ENCODE measurements at places on chromosomes 7 and 10. TPM values are rescaled to one million over a fixed set of nuclear protein-coding genes. Genes with fewer than 3 reads are reported as not detected.

Gene FANK1
- total RNA-seq = not detected

Gene CAMK1D
- total RNA-seq = 8.7 TPM

Gene SORCS1
- total RNA-seq = 0.27 TPM

Gene SFTPA1
- not detected for total RNA-seq

DNA sequence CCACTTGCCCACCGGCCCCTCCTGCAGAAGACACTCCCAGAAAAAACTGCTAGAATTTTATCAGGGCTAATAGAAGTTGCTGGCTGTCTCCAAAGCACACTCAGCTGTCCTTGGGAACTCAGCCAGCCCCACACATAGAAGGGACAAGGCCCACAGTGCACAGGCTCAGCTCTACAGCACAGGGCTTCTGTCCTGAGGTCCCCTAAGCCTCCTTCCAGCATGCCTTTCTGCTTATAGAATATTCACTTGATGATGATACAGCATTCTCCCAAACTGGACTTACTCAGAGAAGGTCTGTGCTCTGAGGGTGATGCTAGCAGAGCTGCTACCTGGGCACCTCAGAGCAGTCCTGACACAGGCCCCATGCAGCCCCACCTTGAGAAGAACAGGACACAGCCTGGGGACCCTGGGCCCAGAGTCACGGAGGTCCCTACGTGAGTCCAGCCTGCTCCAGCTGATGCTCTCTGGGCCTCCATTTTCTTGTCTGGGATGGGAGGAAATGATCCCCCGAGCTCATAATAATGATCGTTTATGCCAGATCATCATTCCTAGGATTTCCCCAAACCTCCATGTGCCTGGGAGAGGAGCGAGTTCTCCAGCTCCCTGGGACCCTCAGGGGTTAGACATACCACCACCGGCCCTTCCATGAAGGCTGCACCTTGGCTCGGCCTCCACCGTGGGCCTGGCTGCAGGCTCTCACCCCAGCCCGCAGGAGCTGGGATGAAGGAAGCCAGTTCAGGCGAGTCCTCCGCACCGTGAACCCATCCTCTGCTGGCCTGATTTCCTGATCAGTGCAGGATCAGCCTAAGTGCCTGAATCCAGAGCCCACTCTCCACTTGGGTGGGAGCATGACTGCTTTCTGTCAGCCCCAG is 145.6 kb downstream of the ZNF248 start:
- H3K27me3 ChIP-seq = no peaks in the 10 kb centered on the region
- H3K36me3 ChIP-seq = no peaks in the 10 kb centered on the region
- H3K4me1 ChIP-seq = no peaks in the 10 kb centered on the region
- H3K27ac ChIP-seq = no peak overlapping the region

DNA sequence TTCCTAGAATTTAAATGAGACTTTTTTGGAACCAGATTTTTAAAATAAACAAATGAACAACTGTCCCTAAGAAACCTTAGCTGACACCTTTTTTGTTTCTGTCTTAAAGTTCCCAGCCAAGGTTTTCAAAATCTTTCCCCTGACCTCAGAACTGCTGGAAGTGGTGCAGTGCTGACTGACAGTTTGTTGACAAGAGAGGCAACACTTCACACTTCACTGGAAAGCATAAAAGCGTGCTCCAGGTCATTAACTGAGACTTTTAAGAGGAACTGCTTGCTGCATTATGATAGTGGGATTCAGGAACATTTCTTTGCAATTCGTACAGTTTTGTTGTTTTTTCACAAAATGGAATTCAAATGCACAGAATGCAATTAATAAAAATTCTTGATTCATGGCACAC is 36.2 kb downstream of the SYPL1 start:
- no peak overlapping the region for H3K4me3 ChIP-seq
- no peaks in the 10 kb centered on the region for H3K27me3 ChIP-seq
- H3K27ac ChIP-seq = no peak overlapping the region
- no peaks in the 10 kb centered on the region for H3K4me1 ChIP-seq

DNA sequence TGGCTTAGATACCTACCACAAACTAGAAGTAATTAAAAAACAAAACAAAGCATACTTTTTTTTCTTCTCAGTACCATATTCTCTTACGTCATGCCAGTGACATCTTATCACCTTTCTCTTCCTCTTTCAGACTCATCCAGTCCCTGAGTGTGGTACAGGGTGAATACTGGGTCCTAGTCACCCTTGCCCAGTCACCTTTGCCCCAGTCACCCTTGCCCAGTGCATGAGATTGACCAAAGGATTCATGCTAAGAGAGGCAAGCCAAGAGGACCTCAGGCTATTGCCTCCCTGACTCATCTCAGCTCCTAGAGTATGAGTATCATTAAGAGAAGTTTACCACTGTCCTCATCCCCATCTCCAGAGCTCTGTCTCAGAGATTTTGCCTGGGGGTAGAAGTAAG is 10.0 kb upstream of the TSPAN12 start:
- no peak overlapping the region for H3K27ac ChIP-seq
- H3K4me1 ChIP-seq = peaks cover 3% of the 10 kb centered on the region
- DNase-seq = no peak
- H3K27me3 ChIP-seq = no peaks in the 10 kb centered on the region

DNA sequence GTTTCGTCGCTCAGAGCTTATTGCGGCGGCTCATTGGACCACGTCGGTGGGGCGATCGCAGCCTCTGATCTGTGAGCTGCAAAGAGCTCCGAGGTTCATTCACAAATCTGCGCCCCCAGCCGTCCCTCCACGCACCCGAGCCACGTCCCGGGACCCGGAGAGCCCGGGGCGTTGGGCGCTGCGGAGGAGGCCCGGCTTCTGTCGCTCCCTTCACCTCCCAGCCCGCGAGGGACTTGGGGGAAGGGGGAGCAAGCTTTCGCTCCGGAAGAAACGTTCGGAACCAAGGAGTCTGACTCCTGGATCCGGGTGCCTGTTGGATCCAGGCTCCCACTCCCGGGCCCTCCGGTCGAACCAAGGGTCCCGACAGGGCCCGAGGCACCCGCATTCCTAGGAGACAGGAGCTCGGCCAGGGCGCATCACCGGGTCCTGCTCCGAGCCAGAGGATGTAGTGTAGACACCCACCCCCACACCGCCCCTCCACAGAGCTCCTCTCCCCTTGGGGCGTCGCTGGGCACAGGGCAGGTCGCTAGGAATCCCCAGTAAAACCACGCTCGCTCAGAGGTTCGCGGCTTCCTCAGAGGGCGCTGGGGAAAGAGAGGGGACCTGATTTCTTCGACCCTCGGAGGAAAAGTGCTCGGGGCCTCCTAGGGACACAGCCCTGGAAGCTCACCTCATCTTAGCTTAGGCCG is 7.9 kb upstream of the EN2 start:
- DNase-seq = no peak
- H3K27me3 ChIP-seq = peaks cover 14% of the 10 kb centered on the region
- H3K27ac ChIP-seq = no peak overlapping the region
- no peak overlapping the region for H3K4me3 ChIP-seq
- no peaks in the 10 kb centered on the region for H3K36me3 ChIP-seq

DNA sequence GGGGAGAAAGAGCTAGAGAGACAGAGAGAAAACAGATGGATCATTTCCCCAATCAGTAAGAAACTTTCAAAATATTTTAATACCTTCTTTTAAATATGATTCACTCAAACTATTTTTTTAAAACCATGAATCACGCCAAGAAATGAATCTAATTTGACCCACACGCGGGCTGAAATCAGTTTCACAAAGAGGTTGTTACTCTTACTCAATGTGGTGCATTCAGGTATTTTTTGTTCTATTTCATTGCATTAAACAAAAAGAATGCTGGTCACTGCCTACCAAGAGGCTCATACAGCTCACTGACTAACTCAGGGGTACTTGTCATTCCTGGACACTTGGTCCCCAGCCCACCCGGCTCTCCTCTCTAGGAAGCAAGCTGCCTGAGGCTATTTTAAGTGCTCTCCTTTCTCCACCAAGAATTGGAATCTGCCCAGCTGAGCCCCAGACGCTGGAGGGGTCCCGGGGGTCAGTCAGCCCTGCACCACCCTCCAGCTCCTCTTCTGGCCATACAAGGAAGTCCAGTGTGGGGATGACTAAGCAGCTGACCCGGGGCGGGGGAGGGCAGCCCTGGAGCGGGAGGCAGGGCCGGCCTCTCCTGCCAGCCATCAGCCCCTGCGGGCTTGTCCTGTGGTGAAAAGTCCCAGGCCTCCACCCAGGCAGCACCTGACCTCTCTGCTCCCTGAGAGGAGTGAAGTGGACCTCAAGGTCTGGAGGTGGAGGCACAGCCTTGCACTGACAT is 21.7 kb upstream of the PFKP start:
- no peak for DNase-seq
- H3K27ac ChIP-seq = peak overlapping the region; percentile 91
- no peaks in the 10 kb centered on the region for H3K27me3 ChIP-seq
- H3K4me1 ChIP-seq = peaks cover 24% of the 10 kb centered on the region
- H3K4me3 ChIP-seq = peak overlapping the region; percentile 59

- no peak for DNase-seq
- no peaks in the 10 kb centered on the region for H3K36me3 ChIP-seq
- no peaks in the 10 kb centered on the region for H3K4me1 ChIP-seq
- H3K4me3 ChIP-seq = no peak overlapping the region
Measured at GRCh38 chr7:39001595-39001994, 23.9 kb downstream of the POU6F2 start.

- H3K4me1 ChIP-seq = peaks cover 9% of the 10 kb centered on the region
- no peaks in the 10 kb centered on the region for H3K36me3 ChIP-seq
- H3K27ac ChIP-seq = peak overlapping the region; percentile 52
- H3K4me3 ChIP-seq = peak overlapping the region; percentile 70
- no peaks in the 10 kb centered on the region for H3K27me3 ChIP-seq
Measured at GRCh38 chr10:80453056-80453841, 861 bp upstream of the TSPAN14 start.

DNA sequence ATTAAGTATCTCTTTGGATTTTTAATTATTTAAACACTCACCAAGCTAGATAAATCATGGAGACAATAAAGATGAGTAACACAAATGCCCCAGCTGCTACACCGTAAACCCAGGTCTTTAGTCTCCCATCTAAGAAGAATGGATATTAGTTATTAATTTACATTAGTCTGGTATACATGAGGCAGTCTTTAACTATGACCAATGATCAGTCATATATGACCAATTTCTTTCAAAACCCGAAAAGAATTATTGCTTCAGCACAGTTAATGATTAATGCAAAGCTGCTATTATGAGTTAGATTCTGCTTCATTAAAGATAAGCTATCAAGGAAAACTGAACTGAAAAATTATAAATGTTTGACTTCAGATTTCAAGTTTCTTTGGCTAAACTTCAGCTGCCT is 402.9 kb downstream of the PHF14 start:
- H3K27me3 ChIP-seq = no peaks in the 10 kb centered on the region
- H3K36me3 ChIP-seq = no peaks in the 10 kb centered on the region
- no peak for DNase-seq
- H3K4me1 ChIP-seq = no peaks in the 10 kb centered on the region
- H3K27ac ChIP-seq = no peak overlapping the region
- H3K4me3 ChIP-seq = no peak overlapping the region

GRCh38 chr10:78290131-78290750 is 256.6 kb downstream of the RPS24 start:
- no peak overlapping the region for H3K27ac ChIP-seq
- no peak overlapping the region for H3K4me3 ChIP-seq
- H3K4me1 ChIP-seq = peaks cover 2% of the 10 kb centered on the region
- no peaks in the 10 kb centered on the region for H3K36me3 ChIP-seq
- H3K27me3 ChIP-seq = no peaks in the 10 kb centered on the region
- DNase-seq = no peak

DNA sequence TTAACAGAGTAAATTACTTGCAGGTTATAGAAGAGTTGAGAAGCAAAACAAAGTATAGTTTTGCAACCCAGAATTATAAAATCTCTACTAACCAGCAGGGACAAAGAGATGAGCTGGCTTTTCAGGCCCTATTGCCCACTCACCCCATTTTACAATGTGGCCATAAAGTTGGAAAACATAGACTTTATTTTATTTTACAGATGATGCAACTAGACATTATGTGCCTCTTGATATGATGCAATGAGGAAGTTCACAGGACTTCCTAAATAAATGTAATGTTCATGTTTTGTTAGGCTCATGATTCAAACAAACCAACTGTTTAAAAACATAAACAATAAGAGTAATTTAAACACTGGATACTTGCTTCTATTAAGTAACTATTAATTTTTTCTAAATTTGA is 141.1 kb upstream of the WNT16 start:
- no peak for DNase-seq
- no peak overlapping the region for H3K4me3 ChIP-seq
- peaks cover 3% of the 10 kb centered on the region for H3K4me1 ChIP-seq
- H3K27me3 ChIP-seq = no peaks in the 10 kb centered on the region
- H3K27ac ChIP-seq = no peak overlapping the region
- H3K36me3 ChIP-seq = no peaks in the 10 kb centered on the region

Measured in thoracic aorta (tissue), 2 donors.